H7 (cell line): ENCODE measurements at places on chromosomes 1 and 21. TPM values are rescaled to one million over a fixed set of nuclear protein-coding genes. Genes with fewer than 3 reads are reported as not detected.
A peak's percentile ranks its signal among the peaks of the same experiment; 100 is the strongest.

ARHGEF16 gene
- 34.7 and 45.8 TPM in 2 replicates for total RNA-seq

DNA sequence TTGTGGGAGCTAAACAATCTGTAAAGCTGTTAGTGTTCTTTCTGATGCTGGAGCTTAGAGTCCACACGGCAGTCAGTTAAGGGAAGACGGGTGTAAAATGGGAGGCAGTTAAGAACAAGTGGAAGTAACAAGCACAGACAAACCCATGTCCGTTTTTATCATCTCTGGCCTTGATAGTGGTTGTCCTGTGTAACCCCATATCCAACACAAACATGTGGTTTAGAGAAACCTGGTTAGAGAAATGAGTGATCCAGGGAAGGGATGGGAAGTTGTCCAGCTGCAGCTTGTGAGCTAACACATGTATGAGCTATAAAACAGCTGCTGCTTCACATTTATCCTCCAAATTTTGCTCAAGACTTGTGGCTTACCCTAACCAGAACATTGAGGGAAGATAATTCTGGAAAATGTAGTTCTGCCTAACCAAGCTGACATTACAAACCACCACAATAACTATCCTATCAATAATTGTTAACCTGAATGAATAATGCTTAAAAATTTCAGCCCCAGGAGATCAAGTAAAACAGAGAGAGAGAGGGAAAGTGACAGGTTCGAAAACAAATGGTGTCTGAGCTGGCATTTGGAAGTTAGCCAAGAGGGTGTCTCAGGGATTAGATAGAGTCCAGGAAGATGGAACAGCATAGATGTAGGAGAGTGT, 10.6 kb upstream of the C1orf162 start:
- DNase-seq = no peak

DNA sequence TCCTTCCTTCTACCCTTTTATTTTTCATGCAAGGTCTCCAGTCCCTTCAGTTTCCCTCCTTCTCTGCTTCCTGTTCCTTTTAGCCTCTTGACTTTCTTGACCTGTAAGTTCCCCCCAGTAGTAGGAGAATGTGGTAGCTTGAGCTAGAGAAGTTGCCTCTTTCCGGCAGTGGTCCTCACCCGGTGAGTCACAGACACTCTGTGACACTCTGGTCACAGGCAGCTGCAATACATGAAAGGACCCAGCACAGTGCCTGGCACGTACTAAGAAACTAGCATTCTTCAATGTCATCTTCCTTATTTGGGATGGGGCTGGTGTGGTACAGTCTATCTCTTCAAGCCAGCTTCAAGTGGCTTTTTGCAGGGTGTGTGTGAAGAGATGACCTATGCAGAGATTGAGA, 16.0 kb downstream of the PFKFB2 start:
- DNase-seq = no peak

GRCh38 chr1:27122652-27123051, 32.3 kb downstream of the SLC9A1 start:
- DNase-seq = peak; percentile 80
